Pulmonary artery endothelial cell (primary cell): ENCODE measurements at places on chromosomes 2 and 18.

DNA sequence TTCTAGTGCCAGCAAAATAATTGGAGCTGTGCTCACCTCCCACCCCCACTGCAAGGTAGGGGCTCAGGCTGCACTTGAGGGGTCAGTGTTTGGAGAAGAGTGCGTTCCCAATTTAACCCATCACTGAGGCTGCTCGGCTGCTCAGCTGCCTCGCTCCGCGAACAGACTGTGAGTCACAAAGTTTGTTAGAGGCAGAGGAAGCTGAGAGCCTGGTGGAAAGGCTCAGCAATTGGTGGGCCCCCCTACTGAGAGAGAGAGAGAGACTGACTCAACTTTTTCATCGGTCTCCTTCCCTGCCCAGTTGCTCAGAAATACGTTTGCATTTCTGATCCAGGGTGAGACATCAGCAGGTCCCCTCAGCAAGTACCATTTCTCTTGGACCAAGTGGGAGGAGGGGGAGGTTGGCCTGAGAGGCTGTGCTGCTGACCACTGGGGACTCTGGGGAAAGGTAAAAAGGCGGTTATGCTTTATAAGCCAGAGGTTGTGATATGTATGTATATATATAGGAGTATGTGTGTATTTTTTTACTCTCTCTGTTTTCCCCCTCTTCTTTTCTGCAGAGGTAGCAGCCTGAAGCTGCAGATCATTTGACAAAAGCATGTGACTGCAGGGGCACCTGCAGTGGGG is 1.5 kb downstream of the EFR3B start:
- DNase-seq: no peak

GRCh38 chr2:37851828-37852584 is 73.1 kb upstream of the RMDN2 start:
- no peak for DNase-seq

DNA sequence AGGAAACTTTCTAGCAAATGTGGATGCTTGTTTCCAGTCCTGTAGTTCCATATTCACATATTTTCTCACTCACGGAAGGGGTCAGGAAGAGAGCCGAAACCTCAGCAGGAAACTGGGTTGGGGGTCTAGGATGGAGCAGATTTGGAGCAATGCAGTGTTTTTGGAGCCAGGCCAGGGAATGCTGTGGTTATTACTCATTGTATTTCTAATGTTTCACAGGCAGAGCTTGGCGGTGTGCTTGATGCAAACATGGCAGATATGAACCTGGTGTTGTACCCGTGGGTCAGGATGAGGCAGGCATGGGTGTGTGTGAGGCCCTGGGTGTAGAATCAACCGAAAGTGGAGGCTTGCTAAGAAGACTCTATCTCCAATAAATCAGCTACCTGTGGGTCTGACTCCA is 34.6 kb upstream of the ACKR3 start:
- DNase-seq: peak; percentile 24

DNA sequence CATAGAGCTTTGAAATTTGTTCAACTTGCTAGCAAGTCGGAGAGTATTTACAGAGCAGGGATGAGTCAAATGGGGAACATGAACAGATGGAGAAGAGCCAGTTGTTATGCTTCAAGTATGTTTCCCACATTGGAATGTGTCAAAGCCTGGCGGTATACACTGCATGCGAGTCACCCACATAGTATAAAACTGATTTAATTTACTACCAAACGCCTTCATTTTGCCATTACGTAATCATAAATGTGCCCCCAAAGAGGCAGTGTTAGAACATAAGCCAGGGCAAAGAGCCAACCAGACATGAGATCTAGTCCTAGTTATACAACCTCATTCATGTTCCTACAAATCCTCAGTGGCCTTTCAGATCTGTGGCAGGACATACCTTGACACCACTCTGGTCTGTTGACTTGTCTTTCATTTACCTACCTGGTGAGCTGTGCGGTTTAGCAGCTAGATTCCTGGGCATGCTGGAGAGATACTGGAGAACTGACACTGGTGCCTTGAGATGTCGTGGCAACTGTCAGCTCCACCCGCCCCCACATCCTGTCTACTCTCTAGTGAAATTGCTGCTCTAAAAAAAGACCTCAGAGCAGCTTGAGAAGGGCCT is 21.7 kb upstream of the NRP2 start:
- DNase-seq: no peak

DNA sequence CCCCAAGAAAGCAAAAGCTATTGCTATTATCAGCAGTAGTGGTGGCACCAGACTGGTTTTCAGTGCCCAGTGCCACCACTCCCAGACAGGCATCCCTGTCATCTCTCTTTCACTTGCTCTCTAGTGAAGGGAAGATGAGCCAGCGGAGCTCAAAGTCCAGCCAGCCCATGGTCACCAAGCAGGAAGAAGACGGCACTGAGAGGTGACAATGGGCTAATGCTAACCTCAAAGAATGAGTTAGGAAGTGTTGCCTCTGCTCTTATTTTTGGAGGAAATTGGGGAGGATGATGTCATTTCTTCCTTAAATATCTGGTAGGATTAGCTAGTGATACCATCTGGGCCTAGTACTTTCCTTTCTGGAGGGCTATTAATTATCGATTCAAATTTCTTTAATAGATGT is 1.7 kb downstream of the SP140 start:
- DNase-seq: no peak

DNA sequence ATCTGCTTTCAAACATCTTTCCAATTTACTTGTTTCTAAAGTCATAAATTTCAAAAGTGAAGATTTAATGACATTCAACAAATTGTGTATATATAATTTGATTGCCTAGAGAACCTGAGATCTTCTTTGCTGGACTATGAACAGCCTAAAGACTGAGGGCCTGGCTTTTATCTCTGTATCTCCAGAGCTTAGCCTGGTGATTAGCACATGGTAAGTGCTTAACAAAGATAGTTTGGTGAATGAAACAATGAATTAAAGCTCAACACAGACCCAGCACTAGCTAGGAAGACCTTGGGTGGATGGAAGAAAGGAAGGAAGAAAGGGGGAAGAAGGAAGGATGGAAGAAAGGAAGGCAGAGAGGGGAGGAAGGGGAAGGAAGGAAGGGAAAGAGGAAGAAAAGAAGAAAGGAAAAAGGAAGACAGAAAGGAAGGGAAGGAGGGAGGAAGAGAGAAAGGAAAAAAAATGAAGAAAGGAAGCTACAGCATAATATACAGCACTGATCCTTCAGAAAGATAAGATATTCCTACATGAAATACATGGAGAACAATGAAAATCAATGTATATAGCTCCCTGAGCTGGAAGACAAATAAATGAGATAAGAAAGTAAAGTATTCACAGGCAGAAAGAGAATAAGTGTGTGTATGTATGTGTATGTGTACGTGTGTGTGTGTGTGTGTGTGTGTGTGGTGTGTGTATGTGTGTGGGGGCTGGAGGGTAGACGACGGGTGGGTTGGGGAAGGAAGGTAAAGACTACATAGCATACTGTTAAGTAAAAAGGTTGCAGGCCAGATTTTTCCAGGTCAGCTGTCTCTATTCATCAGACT is 318.2 kb downstream of the TNS1 start:
- DNase-seq: no peak

DNA sequence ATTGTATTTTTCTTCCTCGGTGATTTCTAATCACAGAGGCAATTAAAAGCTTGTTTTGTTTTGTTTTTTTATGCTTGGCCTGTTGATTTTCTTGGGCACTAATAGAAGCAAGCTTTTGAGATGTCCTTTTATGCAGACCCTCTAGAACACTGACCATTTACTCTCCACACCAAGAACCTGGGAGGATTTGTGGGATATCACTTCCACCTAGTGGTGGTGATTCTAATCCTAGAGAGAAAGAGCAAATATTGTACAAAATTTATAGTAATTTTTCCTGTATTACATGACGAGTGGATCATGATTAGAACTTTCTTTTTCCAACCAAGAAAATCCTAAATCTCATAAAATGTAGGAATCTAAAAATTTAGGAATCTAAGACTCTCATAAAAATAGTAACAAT is 23.4 kb downstream of the NEMP2 start:
- no peak for DNase-seq

DNA sequence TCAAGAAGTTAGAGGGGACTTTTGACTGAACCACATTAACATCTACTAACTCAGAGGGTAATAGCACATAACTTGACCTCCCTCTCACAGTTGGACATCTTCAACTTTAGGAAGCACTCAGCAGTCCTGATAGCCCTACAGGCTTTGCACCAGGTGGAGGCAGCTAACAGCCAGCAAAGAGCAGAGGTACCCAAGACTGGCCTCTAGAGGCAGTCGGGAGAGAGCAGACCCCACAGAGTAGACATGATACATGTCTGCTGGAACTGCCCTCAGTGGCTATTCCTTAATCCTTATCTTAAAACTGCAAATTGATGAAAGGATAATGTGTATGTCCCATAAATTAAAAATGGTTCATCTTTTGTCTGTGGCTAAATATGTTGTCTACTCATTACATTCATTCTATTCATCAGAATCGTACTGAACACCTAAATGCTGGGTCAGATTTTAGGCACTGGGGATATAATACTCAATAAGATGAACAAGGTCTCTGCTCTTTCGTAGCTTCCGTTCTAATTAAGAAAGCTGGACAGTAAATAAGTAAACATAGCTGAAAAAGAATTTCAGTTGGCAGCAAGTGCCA is 49.8 kb downstream of the CAB39 start:
- no peak for DNase-seq
